ENCODE measurements at places on chromosomes 2 and 18.

GRCh38 chr2:102337012-102337411 lies 18.6 kb upstream of the IL18R1 start:
- no peak for DNase-seq

GRCh38 chr2:105879106-105879802 lies 134.5 kb downstream of the NCK2 start:
- DNase-seq, result no peak

DNA sequence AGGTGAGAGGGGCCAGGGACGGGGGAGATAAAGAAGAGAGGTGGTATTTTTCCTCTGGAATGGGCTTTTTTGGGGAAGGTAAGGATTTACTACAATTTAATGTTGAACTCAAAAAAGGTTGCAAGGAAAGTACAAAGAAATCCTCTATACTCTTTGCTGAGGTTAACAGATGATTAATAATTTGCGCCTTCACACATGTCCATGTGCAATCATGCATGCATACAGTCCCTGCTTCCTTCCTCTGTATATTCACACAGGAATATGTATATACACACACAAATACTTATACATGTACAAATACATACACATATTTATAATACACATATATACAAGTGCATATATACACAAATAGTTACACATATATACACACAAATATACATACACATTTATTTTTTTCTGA lies 193.4 kb downstream of the NBAS start:
- DNase-seq, result no peak

GRCh38 chr2:216183462-216183861 lies 74.3 kb downstream of the XRCC5 start:
- no peak for DNase-seq

DNA sequence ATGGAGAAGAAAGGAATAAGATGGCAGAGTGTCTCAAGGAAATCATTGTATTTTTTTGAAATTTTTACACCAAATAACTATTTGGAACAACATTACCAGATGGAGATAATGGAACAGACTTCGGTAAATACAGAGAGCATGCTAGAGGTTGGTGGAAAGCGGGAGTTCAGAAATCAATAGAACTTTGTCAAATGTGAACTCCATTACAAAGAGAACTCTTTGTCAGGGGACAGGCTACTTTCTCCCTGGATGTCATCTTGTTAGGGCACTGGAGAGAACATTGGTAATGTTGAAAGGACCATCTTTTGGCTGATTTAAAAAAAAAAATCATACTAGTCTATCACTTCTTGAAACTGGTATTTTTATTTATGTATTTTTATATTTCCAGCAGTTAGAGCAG lies 30.8 kb downstream of the DCC start:
- no peak for DNase-seq

- no peak for DNase-seq
Measured at GRCh38 chr2:209160800-209161588, 262.9 kb upstream of the MAP2 start.

DNA sequence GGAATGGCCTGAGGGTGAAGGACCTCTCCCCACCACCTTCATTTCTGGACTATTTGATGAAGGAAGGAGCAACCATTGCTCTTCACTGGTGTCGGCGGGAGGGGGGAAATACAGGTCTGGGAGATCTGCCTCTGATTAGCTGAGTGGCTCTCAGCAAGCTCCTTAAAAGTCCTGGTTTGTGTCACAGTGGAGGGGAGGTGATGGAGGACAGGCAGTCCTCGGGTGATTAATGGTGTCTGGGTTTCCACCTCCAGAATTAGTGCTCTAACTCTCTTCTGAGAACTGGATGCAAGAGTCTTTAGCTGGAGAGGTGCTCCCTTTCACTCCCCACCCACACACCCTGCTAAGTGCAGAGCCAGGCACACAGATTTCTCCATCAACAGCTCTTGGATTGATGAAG lies 83.2 kb downstream of the TTC32 start:
- DNase-seq, result no peak

DNA sequence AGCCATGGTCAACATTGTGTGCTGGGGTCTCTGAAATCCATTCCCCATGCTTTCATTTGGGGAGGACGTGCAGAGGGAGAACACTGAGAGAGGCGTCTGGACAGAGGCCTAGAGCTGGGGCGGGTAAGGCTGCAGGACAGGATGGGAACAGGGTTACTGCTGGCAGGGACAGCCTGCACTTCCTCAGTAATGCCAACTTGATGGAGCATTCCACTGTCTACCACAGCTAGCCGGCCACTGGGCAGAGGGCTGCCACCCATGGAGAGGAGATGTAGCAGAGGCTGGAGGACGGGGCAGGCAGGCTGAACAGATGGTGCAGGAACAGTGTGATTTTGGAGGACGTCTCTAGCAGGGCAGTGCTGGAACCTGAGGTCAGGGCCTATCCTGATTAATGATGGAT lies 29.3 kb downstream of the MRPL33 start:
- no peak for DNase-seq

DNA sequence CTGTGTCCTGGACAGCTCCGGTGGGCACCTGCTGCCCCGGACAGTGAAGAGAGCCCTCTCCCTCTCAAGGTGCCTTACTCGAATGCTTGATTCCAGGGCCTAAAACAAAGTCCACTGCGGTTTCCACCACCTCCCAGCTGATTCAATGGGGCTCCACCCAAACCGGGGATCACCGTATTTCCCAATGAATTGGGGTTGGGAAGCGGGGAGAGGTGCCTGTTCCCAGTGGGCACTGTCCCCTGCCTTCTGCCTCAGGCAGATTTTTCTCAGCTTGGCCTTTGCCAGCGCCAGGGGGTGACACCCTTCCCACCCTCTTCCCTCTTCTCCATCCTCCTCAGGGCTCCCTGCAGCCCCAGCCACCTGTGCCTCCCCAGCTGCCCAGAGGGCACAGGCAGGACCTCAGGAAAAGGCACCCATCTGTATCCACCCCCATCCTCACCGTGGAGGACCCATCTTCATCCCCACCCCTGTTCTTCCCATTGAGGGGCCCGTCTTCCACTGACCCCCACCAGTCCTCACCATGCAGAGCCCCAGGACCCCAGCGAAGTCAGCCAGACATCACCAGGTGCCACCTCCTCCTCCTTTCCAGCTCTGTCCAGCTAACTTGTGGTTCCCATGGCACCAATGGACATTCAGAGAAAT lies 66.7 kb upstream of the HPCAL1 start:
- DNase-seq, result no peak

DNA sequence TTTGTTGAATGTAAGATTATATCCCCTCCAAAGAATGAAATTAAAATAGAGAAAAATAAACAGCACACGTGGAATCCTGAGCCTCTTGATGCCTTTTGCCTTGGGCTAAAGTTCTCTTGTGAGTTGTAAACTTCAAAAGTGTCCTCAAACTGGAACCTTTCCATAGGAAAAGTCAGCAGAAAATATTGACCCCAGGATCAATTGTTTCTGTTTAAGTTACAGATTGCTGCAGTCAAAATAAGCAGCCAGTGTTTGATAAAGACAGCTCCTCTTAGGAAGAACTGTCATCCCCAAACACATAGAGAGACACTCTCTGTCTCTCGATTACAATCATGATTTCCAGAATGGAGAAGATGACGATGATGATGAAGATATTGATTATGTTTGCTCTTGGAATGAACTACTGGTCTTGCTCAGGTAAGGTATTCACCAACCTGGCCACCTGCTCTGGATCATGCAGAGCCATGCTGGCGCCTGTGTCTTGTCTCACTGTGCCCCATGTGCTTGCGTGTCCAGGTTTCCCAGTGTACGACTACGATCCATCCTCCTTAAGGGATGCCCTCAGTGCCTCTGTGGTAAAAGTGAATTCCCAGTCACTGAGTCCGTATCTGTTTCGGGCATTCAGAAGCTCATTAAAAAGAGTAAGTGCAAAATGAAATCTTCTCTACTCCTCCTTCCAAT lies at the start of gene SPP2:
TSS of gene SPP2 (plus strand) at position 248 of the 681 bp plus-strand sequence. CDS start at position 333, 85 bp downstream.
- DNase-seq, result no peak

DNA sequence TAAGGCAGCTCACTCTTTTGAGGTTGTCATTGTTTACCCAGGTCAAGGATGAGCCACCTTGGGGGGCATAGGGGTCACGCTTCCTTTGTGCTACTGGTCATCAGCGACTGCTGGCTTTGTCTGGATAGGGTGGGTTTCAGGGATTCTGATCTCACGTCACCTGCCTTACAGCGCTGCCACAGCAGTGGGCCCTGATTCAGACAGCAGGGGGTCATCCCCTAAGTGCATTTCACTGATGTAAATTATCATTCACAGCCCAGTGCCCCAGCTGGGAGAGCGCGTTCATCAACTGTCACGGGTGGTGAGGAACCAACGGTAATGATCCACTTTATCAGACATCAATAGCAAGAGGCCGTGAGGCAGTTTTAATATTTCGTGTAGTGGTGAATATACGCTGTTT lies 291.2 kb downstream of the NEDD4L start:
- no peak for DNase-seq

GRCh38 chr2:111930875-111931274 lies 32.5 kb downstream of the MERTK start:
- DNase-seq, result no peak

DNA sequence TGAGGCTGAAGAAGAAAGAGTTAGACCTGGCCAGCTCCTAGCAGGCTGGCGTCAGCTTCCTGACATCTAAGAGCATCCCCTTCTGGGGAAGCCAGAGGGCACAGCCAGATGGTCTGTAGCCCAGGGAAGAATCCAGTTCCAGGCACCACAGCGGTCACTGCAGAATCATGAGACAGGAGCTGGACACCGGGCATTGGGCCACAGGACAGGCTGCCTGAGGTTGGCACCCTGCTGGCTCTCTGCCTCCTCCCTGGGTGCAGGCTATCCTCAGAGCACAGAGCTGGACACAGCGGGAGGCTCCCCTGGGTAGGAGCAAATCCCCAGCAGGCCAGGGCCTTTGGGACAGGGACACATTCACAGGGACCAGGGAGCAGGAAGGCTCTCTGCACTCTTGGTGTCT lies 19.8 kb upstream of the ATOH8 start:
- no peak for DNase-seq

GRCh38 chr2:179268277-179268925 lies 3.8 kb upstream of the SESTD1 start:
- DNase-seq, result no peak

GRCh38 chr18:47928466-47928865 lies 2.0 kb downstream of the SMAD2 start:
- no peak for DNase-seq

DNA sequence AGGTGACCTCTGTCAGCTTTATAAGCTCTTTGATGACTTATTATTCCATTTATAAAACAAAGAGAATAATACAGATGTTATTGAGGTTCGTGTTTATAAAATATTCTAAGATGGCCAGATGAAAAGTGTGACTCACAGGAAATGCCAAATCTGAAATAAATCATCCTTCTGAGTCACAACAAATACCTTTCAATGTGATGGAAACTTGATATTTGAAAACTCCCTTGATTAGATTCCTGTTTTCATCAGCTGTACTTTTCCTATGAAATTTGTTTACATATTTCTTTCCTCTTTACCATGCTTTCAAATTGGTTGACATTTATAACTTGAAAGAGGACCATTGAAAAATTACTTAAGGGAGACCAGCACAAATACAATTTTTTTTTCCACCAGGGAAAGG lies 30.6 kb upstream of the PPP1R1C start:
- DNase-seq, result no peak

- no peak for DNase-seq
Measured at GRCh38 chr2:128388499-128388941, 69.9 kb upstream of the HS6ST1 start.

DNA sequence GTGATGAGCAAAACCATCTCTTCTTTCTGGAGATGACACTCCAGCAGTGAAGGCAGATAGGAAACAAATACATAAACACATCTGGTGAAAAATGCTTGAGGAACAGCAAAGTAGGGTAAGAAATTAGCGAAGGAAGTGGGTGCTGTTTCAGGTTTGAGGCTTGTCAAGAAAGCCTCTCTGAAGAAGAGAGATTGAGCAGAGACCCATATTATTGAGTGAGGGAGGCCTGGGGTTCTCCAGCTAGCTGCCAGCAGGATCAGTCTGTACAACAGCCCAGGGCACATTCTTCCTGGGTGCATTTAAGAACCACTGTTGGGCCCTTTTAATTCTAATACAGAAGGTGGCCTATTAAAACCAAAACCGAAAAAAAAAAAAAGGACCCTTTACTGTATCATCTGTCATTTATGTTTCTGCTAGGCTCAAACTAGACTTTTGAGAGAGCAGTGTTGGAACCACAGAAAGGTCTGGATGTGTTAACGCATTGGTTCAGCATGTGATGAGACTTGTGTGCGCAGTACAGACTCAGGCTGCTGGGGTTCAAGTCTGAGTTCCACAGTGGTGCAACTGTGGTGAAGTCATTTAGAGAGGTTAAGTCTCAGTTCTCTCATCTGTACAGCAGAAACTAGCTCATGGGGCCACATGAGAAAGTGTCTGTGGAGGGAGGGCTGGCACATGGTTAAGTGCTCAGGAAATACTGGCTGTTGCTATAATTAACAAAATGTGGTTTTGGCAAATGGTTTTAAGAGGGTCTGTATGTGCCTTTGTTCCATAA lies 28.9 kb downstream of the MGAT5 start:
- peak; percentile 44 for DNase-seq

GRCh38 chr2:148888003-148888501 lies 13.0 kb downstream of the KIF5C start:
- no peak for DNase-seq
